CD4-positive, alpha-beta T cell treated with Interleukin-15 for 1 hour (primary cell): ENCODE measurements at places on chromosomes 1 and 21.

GRCh38 chr1:246734866-246735265 is 10.7 kb downstream of the SCCPDH start:
- DNase-seq, result no peak

GRCh38 chr21:34513129-34513675 is 1.2 kb upstream of the KCNE1 start:
- DNase-seq, result no peak

- DNase-seq, result no peak
These were observed 39.2 kb upstream of the CTTNBP2NL start for GRCh38 chr1:112356765-112357164.

DNA sequence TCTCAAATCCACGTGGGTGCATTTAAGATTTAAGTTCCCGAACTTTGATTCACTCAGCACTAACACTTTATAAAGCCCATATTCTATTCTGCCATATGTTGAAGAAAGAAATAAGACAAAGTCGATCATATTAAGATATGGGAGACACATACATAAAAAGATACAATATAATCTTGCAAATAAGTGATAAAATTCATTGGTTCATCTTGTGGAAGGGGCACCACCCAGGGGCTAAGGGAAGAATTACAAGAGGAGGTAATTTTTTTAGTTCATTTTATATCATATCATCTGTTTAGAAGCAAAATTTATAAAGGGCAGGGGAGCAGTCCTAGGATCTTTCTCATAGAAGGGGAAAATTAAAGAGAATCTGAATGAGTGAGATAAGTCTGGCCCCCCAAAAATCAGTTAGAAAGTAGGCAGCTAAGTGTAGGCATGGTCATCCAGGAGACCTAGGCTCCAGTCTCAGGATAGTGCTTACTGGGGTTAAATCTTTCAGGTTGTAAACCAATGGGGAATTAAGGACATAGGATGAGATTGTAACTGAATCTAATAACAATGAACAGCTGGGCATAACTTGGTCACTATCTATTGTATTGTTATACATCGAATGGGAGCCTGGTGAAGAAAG is 124.2 kb upstream of the L1TD1 start:
- no peak for DNase-seq

DNA sequence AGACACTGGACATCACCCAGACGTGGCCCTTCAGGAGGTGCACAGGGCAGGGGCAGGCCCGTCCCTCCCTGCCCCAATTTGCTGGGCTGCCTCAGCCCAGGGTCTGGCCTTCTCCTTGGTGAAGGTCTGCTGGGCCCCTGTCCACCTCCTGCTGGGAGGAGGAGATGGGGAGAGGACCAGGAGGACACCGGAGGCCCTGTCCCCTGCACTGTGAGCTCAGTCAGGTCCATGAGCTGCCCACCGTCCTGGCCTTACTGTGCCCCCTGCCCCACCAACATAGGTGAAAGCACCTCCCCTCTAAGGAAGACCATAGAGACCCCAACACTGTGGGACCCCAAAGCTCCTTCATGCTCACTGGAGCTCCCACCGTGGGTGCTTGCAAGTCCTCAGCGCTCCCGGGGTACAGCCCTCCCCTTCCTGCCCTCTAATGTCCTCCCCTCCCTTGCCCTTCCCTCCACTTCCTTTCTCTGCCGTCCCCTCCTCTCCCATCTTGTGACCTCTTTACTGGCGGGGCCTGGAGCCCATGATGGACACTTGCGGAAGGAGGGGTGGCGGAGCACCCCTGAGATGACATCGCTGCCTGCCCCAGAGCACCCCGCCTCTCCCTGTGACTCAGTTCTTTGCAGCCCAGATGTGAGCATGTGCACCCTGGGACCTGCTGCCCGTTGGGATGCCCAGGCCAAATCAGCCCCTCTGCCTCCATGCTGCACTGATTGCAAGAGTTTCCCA is 4.6 kb downstream of the LRRC3 start:
- DNase-seq, result peak; percentile 9

- DNase-seq, result no peak
These were observed 36.6 kb upstream of the ECE1 start for GRCh38 chr1:21326861-21327344.

GRCh38 chr1:56979986-56980755 is 14.4 kb upstream of the C8B start:
- DNase-seq, result no peak

GRCh38 chr1:199780948-199781670 is 246.4 kb upstream of the NR5A2 start:
- no peak for DNase-seq

DNA sequence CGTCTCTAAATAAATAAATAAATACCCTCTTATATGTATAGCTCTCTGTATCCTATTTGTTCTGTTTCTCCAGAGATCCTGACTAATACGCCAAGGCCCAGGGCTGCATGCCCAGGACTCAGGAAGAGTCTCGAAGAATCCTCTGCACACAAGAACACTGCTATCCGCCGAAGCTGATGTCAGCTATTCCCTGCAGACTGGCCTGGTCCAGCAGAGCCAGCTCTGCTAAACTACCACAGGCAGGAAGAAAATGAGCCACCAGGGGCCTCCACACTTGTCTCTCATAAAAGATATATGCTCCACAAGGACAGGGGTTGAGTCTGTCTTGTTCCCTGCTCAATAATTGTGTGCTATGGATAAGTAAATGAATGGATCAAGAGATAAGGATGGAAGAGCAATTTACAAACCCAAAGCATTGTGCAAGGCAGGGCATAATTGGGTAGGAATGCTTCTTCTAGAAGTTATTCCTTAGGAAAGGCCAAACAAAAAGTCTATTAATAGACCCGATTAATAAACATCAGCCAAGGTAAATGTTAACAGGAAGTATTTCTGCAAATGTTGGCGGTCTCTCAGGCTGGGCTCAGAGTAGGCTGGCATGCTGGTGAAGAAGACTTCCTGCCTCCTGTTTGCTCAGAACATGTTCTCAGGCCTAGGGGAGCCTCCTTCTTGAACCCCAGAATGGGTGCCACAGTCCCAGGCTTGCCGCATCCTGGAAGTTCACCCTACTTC is 26.3 kb upstream of the MAN1C1 start:
- DNase-seq, result no peak

DNA sequence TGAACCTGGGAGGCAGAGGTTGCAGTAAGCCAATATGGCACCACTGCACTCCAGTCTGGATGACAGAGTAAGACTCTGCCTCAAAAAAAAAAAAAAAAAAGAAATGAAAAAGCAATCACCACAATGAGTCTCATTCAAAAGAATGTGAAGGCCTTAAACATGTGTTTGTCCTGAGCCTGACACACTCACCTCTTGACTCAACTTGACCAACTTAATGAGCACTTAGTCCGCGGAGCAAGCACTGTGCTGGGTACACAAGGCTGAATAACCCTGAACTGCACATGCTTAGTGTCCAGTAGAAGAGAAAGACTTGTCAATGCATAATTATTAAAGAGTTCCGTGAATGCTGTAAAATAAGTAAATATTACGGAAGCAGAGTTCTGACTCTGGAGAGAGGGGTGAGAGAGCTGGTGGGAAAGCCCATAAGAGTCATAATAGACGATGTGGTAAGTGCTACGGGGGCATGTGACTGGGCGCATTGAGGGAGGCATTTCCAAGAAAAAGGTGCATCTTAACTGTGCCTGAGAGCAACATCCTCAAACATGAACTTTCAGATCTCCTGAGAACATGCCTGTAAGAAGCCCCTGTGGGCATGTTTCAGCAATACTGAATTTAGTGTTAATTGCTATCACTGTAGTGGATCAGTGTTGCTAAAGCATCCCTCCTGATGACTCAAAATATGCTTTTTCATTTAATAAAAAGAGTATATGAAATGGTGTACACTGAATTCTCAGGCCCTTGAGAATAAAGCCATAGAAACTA is 27.2 kb downstream of the MCOLN2 start:
- DNase-seq, result no peak

GRCh38 chr1:59332983-59333382 is 36.1 kb downstream of the FGGY start:
- no peak for DNase-seq

- no peak for DNase-seq
These were observed 76.8 kb downstream of the PLD5 start for GRCh38 chr1:242447689-242448088.

GRCh38 chr1:110647254-110647891 is 27.4 kb downstream of the KCNA3 start:
- DNase-seq, result no peak

DNA sequence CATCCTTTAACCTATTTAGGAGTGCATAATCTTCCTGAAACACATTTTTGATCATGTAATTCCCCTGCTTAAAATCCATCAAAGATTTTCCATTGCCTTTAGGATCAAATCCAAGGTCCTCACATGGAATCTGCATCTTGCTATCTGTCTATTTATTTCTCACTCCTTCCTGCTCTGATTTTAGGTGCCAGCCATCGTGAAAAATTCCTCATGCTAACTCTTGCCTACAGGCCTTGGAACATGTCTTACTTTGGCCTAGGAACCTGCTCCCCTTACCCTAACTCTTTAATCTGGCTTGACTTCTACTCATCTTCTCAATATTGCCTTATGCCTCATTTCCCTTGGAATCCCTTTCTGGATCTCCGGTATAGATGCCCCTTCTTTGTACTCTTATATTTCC is 1074.3 kb downstream of the TTLL7 start:
- DNase-seq, result no peak

DNA sequence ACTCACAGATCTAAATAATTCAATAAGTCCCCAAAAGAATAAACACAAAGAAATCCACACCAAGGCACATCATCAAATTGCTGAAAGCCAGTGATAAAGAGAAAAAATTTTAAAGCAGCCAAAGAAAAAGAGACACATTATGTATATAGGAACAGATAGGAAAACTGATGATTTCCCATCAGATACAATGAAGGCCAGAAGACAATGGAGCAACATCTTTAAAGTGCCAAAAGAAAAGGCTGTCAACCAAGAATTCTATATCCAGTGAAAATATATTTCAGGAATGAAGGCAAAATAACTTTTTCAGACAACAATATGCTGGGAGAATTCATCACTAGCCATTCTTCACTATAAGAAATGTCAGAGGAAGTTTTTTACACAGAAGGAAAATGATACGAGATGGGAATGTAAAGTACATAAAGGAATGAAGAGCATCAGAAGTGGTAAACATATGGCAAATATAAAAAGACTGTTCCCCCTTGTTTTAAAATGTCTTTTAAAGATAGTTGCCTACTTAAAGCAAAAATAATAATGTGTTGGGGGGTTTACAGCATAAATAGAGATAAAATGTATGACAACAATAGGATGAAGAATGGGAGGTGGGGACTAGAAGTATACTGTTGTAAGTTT is 9.4 kb upstream of the MYOG start:
- no peak for DNase-seq

DNA sequence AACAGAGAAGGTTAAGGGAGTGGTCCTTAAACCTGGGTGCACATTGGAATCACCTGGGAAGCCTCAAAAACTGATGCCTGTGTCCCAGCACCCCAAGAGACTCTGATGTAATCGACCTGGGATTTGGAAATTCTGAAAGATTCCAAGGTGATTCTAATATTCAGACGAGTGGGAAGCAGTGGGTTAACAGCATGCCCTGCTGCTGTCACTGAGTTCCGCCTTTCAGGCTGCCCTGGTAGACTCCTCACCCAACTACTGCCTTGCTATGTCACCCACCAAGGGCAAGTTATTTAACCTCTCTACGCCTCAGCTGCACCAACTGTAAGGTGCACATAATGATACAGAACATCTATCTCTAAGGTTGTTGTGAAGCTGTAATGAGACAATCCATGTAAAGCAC is 59.2 kb downstream of the CD34 start:
- DNase-seq, result no peak

- no peak for DNase-seq
These were observed 12.7 kb upstream of the PDPN start for GRCh38 chr1:13570924-13571323.

GRCh38 chr1:182688436-182689205 is 4.2 kb upstream of the RGS8 start:
- DNase-seq, result no peak

GRCh38 chr21:25496825-25497482 is 110.3 kb downstream of the MRPL39 start:
- no peak for DNase-seq

- DNase-seq, result no peak
These were observed 16.9 kb downstream of the CAP1 start for GRCh38 chr1:40057310-40058030.

GRCh38 chr1:205172729-205173366 is 38.7 kb downstream of the DSTYK start:
- DNase-seq, result no peak

DNA sequence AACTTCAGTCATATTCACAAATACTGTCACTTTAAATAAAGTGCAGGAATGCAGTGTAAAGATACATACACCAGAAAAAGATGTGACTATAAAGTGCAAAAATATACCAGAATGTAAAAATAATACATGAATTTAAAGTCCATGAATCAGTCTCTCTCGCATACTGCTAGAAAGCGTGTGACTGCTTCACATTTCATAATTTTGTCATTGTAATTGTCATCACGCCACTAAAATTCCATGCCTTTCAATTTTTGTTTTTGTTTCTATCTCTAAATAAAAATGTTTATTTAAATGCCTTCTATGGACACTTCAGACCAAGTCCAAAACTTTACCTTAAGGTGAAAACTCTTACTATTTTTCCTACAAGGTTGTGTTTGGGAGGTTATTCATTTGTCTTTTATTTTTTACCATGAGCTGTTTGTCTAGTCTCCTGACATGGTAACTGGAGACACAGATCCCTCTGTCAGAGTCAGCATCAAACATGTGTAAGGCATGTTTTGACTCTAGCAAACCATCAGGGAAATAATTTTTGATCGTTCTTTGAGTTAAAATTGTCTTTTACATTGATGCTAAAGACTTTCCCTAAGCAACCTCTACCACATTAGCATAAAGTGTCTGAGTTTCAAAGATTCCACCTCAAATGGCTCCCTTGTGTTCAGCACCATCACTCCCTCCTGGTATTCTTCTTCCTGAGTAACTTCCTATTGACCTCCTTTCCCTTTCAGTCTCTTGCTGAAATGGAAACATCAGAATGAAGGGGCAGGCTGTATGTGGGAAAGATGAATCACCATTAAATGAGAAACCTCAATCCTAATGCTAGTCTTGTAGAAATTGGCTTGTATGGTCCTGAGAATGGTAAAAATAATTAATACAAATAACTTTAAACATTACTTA is 14.0 kb upstream of the AIM2 start:
- no peak for DNase-seq

- no peak for DNase-seq
These were observed 169.6 kb upstream of the LHX8 start for GRCh38 chr1:74964508-74965102.

GRCh38 chr1:229562686-229563085 is 4.2 kb upstream of the ABCB10 start:
- no peak for DNase-seq

GRCh38 chr1:107649023-107649422 is 316.0 kb downstream of the VAV3 start:
- no peak for DNase-seq

DNA sequence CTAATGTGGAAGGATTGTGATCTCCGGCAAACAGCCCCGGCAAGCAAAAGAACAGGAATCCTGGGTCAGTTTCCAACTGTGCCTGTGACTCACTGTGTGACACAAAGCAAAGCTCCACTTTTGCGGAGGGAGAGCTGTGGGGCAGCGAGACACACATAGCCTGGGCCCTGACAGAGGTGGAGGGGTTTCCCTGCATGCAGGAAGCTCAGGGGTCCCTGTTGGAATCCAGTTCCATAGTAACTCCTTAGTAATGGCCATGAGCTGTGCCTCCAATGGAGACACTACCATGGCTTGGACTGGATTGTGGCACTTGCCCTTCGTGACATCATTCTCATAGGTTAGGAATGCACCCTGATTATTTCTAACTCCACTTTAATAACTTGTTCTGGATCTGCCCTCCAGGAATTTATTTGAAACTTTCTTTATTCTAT is 47.0 kb upstream of the ATF3 start:
- DNase-seq, result no peak

GRCh38 chr1:200337410-200337809 is 72.4 kb downstream of the ZNF281 start:
- DNase-seq, result no peak

- DNase-seq, result no peak
These were observed 155.3 kb downstream of the MAGI3 start for GRCh38 chr1:113545626-113546025.
